ENCODE measurements at places on chromosomes 7 and 10.

DNA sequence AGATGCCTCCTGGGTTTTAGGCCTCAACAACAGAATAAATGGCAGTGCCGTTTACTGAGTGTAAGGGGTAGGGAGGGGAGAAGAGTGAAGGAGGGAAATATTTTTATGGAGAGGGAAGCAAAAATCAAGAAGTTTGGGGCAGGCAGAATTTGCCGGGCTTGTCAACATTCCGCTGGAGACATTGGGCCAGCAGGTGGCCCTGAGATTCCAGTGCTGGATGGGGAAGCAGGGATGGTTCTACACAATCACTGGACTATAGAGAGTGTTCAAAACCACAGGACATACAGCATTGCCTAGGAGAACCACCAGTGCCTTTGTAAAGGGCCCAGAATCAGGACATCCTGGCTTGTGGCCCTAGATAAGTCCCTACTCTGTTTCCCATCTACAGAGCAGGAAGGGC lies 598.6 kb upstream of the MGMT start:
- DNase-seq: no peak

GRCh38 chr10:131635564-131636015 lies 265.2 kb upstream of the PPP2R2D start:
- DNase-seq: no peak

DNA sequence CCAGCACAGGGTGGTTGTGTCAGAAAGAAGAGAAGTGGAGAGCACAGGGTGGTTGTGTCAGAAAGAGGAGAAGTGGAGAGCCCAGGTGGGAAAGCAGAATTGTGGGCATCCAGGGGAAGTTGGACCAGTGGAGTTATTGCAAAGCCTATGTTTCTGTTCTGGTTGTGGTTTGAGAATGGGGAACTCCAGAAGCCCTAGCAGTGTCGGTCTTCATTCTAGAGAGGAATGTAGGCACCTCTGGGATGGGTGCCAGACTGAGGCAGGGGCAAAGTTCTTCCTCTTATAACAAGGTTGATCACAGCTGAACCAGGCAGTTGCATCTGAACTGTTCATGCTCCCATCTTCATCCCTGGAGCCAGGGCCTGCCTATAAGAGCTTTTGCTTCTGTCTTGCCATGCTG lies 954 bp downstream of the FSCN3 start:
- no peak for DNase-seq

GRCh38 chr10:17381502-17382142 lies 72.8 kb downstream of the ST8SIA6 start:
- no peak for DNase-seq

GRCh38 chr7:75813084-75813483 lies 522 bp downstream of the CCL24 start:
- DNase-seq: no peak

DNA sequence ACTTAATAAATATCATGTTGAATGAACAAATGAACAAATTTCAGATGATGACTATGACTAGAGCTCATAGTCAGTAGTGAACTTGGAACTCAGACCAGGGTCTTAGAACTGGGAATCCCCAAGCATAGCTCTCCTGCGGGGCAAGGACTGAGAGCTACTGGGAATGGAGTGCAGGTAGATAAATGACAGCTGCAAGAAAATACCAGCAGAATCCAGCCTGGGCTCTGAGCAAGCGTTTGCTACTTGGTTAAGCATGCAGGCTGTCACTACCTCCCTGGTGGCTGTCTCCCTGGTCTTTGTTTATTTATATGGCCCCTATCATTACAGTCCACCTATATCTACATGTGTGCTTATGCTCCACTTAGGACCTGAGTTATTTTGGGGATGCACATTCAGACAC lies 208.4 kb downstream of the POU6F2 start:
- no peak for DNase-seq

DNA sequence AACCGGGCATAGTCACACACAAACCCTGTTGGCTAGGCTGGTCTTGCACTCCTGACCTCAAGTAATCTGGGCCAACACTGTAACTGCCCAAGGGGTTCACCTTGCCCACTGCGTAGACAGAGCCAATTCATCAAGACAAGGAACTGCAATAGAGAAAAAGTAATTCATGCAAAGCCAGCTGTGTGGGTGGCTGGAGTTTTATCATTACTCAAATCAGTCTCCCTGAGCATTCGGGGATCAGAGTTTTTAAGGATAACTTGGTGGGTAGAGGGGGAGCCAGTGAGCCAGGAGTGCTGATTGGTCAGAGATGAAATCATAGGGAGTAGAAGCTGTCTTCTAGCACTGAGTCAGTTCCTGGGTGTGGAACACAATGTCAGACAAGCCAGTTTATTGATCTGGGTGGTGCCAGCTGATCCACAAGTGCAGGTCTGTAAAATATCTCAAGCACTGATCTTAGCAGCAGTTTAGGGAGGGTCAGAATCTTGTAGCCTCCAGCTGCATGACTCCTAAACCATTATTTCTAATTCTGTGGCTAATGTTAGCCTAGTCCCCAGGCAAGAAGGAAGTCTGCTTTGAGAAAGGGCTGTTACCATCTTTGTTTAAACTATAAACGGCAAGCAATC lies 15.6 kb upstream of the FXYD4 start:
- DNase-seq: no peak

DNA sequence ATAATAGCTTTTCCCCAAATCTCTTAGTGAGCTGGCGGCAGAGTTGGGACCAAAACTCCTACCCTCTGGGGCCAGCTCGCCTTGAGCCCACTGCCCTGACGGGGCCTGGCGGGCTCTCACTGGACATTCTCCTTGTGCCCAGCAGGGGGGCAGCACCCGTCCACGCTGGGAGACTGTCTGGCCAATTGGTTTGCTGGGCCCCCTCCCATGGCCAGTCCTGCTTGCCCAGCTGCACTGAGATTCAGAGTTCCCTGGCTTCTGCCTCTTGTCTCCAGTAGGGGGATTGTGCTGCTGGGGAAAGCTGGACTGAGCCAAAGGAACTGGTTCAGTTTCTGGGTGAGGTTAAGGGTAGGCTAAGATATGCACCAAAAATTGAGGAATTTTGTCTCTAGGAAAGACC lies 59.8 kb downstream of the RAMP3 start:
- no peak for DNase-seq

GRCh38 chr7:82745117-82745516 lies 301.5 kb upstream of the CACNA2D1 start:
- no peak for DNase-seq

GRCh38 chr10:66041771-66042170 lies 884.1 kb upstream of the LRRTM3 start:
- DNase-seq: no peak

GRCh38 chr7:43117095-43117494 lies 4.6 kb downstream of the HECW1 start:
- DNase-seq: no peak

GRCh38 chr10:119268428-119268827 lies 61.1 kb downstream of the GRK5 start:
- DNase-seq: no peak

GRCh38 chr7:102236592-102237287 lies 49.9 kb upstream of the SH2B2 start:
- peak; percentile 72 for DNase-seq

DNA sequence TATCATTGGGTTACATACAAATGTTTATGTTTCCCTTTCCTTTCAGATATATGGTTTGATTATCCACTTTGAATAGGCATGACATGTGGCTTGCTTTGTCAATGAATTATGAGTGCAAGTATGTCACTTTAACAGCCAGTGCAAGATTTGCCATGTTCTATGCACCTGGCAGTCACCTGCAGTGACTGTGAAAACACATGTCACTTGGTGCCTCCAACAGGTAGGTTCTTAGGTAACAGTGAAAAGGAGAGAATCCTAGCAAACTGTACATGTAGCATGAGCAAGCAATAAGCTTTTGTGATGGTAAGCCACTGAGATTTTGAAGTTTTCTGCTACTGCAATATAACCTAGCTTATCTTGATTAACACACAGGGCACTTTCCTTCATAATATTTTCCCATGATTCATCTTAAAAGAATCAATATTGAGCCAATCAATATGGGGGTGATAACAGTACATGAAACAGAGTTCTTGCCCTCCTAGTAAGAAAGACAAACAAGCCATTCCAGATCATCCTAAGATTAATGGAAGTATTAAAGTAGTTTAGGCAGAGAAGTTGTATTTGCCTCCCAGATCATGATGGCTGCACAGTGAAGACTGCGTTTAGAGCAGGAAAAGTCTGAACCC lies 7.9 kb upstream of the RALA start:
- no peak for DNase-seq

DNA sequence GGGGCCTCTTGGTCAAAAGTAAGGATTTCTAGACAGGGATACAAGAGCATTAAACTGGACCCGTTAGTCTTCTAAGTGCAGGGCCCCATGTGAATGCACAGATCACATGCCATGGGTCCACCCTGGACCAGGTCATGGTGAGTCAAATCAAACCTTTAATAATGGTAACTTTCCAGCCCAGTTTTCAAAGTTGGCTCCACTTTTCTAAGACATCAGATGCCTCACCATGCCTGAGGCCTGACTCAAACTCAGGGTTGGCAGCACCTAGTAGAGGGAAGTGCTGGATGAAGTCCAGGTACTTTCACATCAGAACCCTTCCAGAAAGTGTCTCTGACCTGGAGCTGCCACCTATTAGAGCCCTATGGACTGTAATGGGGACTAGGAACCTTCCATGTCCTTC lies 9.7 kb upstream of the SMIM30 start:
- DNase-seq: no peak

DNA sequence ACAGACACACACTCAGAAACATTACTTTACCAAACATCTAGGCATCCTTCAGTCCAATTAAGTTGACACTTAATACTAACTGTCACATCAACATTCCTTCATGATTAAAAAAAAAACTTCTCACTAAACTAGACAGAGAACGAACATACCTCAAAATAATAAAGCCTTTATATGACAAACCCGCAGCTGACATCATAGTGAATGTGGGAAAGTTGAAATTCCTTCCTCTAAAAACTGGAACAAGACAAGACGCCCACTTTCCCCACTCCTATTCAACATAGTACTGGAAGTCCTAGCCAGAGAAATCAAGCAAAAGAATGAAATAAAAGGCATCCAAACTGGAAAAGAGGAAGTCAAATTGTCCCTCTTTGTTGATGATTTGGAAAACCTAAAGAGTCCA lies 96.9 kb upstream of the PPP1R9A start:
- no peak for DNase-seq

DNA sequence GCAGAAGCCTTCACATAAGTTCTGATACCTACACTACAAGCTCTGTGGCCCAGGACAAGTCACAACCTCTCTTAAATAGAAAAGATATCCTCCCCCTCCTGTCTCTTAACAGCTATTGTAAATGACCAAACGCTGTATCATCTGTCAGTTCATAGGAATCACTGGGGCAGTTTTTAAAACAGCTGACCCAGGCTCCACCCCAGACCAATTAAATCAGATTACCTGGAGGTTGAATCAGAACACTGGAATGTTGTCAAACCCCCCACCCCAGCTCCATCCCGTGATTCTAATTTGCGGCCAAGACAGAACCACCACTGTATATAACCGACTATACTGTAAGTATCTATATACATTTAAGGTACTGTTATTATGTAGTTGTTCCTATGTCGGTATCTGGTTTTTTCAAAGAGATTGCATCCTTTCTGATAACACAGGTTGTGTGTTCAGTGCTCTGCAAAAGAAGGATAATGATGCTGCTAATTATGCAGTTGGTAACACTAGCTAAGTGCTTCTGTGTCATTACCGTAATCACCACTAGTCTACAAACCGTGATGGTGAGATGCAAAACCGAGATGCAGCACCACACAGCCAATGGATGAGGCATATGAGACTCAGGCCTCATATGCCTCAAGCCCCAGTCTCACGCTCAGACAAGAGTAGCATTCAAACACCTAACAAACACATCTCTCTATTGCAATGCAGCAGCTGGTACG lies 47.4 kb downstream of the TNS3 start:
- DNase-seq: no peak

GRCh38 chr7:78212476-78213060 lies 414.0 kb downstream of the PHTF2 start:
- DNase-seq: no peak

- DNase-seq: no peak
These were observed 27.8 kb upstream of the ZNF273 start for GRCh38 chr7:64875258-64875657.

DNA sequence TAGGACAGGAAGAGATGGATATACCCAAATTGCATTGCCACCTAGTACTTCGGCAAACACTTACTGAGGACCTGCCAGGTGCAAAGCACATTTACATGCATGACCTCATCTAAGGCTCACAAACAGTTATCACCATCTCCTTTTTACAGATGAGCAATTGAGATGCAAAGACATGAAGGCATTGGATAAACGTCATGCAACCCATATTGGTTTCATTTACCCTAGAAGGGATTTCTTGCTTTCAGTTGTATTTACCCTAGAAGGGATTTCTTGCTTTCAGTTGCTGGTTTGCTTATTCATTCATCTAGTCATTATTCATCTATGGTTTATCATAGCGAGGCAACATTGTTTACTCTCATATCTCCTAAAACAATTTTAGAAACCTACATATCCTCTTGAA lies 52.2 kb downstream of the STEAP1B start:
- DNase-seq: peak; percentile 69

- no peak for DNase-seq
These were observed 1.4 kb downstream of the CLEC5A start for GRCh38 chr7:141945356-141945755.

DNA sequence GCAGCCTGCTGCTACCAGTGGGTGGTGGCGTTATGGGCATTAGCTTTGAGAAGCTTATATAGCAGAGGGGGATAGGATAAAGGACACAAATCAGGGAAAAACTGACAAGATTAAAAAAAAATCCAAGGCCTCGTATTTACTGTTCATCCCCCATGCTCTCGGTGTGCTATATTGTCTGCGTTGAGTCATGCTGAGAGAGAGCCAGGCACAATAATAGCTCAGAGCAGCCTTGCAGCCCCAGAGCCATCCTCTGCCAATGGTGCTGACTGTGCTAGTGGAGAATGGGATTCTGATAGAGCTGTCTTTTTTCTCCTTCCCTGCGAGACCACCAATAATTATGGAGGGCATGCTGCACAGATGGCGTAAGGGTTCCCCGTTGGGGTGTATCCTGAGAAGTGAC lies 51.7 kb upstream of the FZD1 start:
- DNase-seq: no peak

GRCh38 chr10:28010821-28011220 lies 11.9 kb upstream of the ODAD2 start:
- no peak for DNase-seq

DNA sequence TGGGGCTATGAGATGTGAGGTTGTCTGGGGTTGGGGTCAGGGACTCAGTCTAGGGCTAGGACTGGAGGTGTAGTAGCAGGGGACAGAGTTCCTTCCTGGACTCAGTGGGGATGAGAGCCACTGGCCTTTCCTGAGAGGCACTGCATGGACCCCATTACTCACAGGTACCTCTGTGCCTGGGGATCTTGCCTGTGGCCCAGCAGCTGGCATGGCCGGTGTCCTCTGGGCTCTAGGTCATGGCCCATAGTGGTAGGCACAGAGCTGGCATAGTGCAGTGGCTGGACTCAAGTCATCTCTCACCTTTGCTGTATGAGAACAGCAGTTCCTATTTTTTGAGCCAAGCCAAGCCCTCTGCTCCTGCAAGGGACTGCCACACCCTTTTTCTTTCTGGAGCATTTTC lies 51.9 kb downstream of the NEURL1 start:
- no peak for DNase-seq
